Cardiac muscle cell (in vitro differentiated cells and primary cell): ENCODE measurements at places on chromosomes 5 and 9. TPM values are rescaled to one million over a fixed set of nuclear protein-coding genes. Genes with fewer than 3 reads are reported as not detected.

Gene TMEM252
- total RNA-seq: not detected in 2 replicates

DNA sequence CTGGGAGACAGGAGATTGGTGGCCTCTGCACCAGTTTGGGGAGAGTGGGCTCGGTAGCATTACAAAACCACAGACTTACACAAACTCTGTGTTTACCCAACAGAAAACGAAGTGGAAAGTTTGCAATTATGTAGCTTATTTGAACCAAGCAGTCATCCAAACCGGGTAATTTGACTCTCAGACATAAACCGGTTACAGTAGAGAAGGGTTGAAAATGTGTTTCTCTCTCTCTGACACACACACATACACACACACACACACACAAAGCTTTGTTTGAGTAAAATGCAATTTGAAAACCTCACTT lies 97.1 kb upstream of the ZNF608 start:
- no peak overlapping the region for H3K4me3 ChIP-seq
- no peak overlapping the region for H3K27ac ChIP-seq
- H3K4me1 ChIP-seq: peaks cover 4% of the 10 kb centered on the region
- no peaks in the 10 kb centered on the region for H3K27me3 ChIP-seq
- H3K36me3 ChIP-seq: no peaks in the 10 kb centered on the region
- no peak for DNase-seq

Gene TMEM171
- not detected in 2 replicates for total RNA-seq

DNA sequence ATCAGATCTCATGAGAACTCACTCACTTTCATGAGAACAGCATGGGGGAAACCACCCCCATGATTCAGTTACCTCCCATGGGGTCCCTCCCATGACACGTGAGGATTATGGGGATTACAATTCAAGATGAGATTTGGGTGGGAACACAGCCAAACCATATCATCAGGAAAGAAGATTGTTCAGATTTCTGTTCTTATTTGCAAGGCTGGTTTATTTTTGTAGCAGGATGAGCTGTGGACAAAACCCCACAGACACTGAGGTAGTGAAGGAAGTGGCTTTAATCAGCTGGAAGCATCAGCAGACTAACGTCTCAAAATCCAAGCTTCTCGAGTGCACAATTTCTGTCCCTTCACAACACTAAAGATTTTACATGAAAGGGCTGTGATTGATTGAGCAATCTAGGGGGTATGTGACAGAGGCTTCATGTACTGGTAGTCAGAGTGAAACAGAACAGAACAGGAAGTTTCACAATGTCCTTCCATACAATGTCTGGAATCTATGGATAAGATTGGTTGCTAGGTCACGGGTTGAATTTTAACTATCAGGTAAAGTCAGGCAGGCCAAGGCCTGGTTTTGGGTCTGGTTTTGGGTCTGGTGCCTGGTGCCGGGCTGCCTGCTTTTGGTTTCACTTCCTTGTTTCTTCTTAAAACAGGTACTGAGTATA lies 91.3 kb upstream of the ZNF366 start:
- H3K27ac ChIP-seq: peak overlapping the region; percentile 89
- DNase-seq: no peak
- no peaks in the 10 kb centered on the region for H3K36me3 ChIP-seq
- H3K27me3 ChIP-seq: no peaks in the 10 kb centered on the region

GRCh38 chr5:73154208-73155006 lies 18.6 kb upstream of the TMEM174 start:
- H3K27ac ChIP-seq: no peak overlapping the region
- no peaks in the 10 kb centered on the region for H3K27me3 ChIP-seq
- H3K4me1 ChIP-seq: peaks cover 5% of the 10 kb centered on the region
- H3K4me3 ChIP-seq: no peak overlapping the region

DNA sequence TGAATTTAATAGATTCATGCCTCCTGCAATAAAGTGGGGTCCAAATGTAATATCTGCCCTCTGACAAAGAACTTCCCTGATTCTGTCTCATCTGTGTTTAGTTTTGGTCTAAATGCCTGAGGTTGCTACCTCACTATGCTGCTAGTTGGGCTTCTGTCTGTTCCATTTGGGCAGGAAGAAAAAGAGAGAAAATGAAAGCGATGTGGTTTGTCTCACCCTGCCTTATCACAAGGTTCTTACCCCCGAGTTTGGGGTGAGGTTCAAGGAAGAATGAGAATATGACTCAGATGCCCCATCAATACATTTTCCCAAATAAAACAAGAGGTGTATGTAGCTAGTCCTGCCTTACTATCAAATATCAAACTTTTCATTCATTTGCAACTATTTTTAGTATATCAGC lies 132.1 kb upstream of the MTAP start:
- no peaks in the 10 kb centered on the region for H3K36me3 ChIP-seq
- no peak overlapping the region for H3K27ac ChIP-seq
- no peak overlapping the region for H3K4me3 ChIP-seq
- no peaks in the 10 kb centered on the region for H3K27me3 ChIP-seq
- no peak for DNase-seq
- no peaks in the 10 kb centered on the region for H3K4me1 ChIP-seq

- no peaks in the 10 kb centered on the region for H3K36me3 ChIP-seq
- H3K4me1 ChIP-seq: peaks cover 5% of the 10 kb centered on the region
- no peak for DNase-seq
- no peak overlapping the region for H3K4me3 ChIP-seq
These were observed 20.7 kb upstream of the STARD4 start for GRCh38 chr5:111532886-111533582.

Gene SLC34A3
- 0.25 TPM in 1 of 2 replicates, not detected in the other for total RNA-seq

Gene PPP2R2B
- 14.1 and 21.1 TPM in 2 replicates for total RNA-seq

DNA sequence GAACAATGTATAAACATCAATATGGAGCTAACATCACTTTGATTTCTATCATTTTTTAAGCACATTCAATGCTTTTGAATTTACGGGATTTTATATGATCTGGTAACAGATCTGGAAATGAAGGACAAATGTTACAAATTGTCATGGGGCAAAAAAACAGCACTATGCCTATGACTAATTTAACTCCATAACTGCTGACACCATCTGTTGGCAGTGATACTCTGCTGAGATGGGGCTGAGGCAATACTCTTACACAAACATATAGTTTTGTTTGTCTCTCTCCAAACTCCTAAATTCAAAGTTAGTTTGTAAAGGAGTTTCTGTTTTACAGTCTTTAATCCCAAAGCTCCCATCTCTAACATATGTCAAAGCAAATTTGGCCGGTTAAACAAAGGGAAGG lies 132.5 kb upstream of the FER start:
- no peak overlapping the region for H3K27ac ChIP-seq
- H3K36me3 ChIP-seq: no peaks in the 10 kb centered on the region
- no peaks in the 10 kb centered on the region for H3K4me1 ChIP-seq
- H3K4me3 ChIP-seq: no peak overlapping the region

Gene C1QTNF2
- total RNA-seq: not detected in 2 replicates

Gene HMGCS1
- 84.1 and 202 TPM in 2 replicates for total RNA-seq

Gene SPINK4
- 7.8 TPM in 1 of 2 replicates, not detected in the other for total RNA-seq

- H3K27me3 ChIP-seq: peaks cover 11% of the 10 kb centered on the region
- no peak overlapping the region for H3K27ac ChIP-seq
- H3K4me1 ChIP-seq: no peaks in the 10 kb centered on the region
These were observed 22.9 kb upstream of the SMIM32 start for GRCh38 chr5:136215812-136216211.

Gene TAF11L4
- total RNA-seq: not detected in 2 replicates
